ENCODE measurements at places on chromosomes 6 and 20. TPM values are rescaled to one million over a fixed set of nuclear protein-coding genes. Genes with fewer than 3 reads are reported as not detected.

Gene CCN6
- not detected for polyA plus RNA-seq

Gene PPP1R16B
- polyA plus RNA-seq: 42.8 TPM

Gene TSBP1
- not detected for polyA plus RNA-seq

Gene BIRC7
- not detected for polyA plus RNA-seq

Gene MLN
- polyA plus RNA-seq: not detected

Gene SMLR1
- not detected for polyA plus RNA-seq

Gene SLC2A4RG
- polyA plus RNA-seq: 3.6 TPM

Gene GID8
- 20.7 TPM for polyA plus RNA-seq

Gene GDAP1L1
- polyA plus RNA-seq: not detected

Gene OPN5
- not detected for polyA plus RNA-seq

Gene TNFRSF6B
- not detected for polyA plus RNA-seq

Gene PRR18
- polyA plus RNA-seq: not detected

Gene PRELID3B
- polyA plus RNA-seq: 37.8 TPM

Gene NOTCH4
- polyA plus RNA-seq: 1.4 TPM

Gene HLA-DRB5
- polyA plus RNA-seq: 16.0 TPM

Gene GPX5
- not detected for polyA plus RNA-seq

Gene COL12A1
- not detected for polyA plus RNA-seq

Gene DYNLT2
- 0.68 TPM for polyA plus RNA-seq
